ENCODE measurements at places on chromosomes 5 and 9.
A peak's percentile ranks its signal among the peaks of the same experiment; 100 is the strongest.

- peak; percentile 63 for DNase-seq
These were observed 130.3 kb downstream of the CDC42SE2 start for GRCh38 chr5:131394128-131394527.

GRCh38 chr9:130259044-130259443 is 6.5 kb upstream of the HMCN2 start:
- DNase-seq, result no peak

DNA sequence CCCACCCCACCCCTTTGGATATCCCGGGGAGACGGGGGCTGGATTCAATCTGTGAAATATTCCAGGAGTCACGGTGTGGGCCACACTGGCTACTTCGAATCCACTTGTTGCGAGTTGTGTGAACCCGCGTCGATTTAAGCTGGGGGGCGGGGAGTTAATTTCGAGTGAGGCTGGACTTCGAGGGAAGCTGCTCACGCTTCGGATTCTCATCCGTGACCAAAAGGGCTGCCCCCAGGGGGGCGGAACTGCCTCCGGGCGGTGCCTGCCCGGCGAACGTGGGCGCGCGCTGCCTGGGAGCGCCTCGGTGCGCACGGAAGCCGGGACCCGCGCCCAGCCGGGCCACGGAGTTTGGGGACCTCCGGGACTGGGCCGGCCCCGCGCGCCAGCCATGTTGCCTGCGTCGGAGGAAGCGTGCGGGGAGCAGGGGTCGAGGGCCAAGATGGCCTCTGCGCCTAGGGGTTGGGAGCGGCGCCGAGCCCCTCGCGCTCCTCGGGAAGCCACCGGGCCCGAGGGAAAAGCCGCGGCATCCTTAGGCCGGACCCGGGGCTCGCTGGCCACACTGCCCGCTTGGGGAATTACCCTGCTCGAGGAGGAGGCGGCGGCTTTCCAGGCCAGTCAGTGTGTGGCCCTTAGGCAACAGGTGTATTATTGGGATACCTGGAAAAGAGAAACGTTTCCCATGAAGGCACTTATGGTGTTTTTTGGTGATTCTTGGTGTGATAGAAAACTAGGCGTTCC is 975 bp downstream of the OCLN start:
- DNase-seq, result no peak

GRCh38 chr5:123830575-123830974 is 318.6 kb downstream of the CSNK1G3 start:
- DNase-seq, result no peak

- DNase-seq, result peak; percentile 87
These were observed 203.0 kb upstream of the VLDLR start for GRCh38 chr9:2418619-2419018.

- DNase-seq, result peak; percentile 69
These were observed 7.6 kb upstream of the FAM240B start for GRCh38 chr9:38727497-38728001.

DNA sequence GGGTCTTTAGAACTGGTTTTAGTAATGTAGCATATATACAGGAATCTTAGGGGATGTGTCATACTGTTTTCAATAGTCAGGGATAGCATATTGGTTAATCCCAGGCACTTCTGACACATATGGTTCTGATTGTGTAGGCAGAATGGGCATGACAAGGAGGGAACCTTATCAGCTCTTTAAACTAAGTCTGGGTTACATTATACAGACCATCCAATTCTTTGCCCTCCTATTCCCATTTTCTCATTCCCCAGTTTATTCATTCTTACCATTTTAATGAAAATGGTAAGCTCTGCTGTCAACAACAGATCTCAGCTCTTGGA is 85.1 kb downstream of the NDUFAF2 start:
- no peak for DNase-seq

GRCh38 chr5:104539618-104540350 is 977.2 kb upstream of the NUDT12 start:
- DNase-seq, result peak; percentile 2

- peak; percentile 59 for DNase-seq
These were observed 27.6 kb downstream of the COL15A1 start for GRCh38 chr9:98971168-98971914.

DNA sequence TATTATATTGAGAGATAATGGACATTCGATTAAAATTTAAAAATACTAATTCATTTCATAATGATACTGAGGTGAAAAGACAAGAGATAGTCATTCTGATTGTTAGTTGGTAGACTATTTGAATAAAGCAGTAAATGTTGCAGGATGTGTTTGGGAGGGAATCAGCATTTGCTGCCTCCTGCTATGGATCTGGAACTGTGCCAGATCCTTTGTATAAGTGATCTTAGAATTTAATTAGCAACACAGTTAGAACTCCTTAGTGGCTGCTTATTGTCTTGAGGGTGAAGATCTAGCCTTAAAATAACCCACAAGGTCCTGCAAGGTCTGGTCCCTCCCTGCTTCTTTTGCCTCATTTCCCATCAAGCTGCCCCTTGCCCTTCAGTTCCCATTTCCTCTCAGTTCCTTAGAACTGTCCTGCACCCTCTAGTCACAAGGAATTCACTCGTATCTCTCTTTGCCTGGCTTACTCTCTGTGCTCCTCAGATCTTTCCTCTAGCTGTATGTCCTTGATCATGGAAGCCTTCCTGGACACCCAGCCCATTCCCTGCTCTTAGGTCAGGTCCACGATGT is 12.5 kb downstream of the LECT2 start:
- no peak for DNase-seq

- DNase-seq, result peak; percentile 86
These were observed 69.8 kb upstream of the BASP1 start for GRCh38 chr5:17147617-17148016.

GRCh38 chr9:20333991-20334390 is 288.3 kb downstream of the MLLT3 start:
- peak; percentile 23 for DNase-seq

GRCh38 chr9:134789168-134789567 is 91.4 kb upstream of the FCN2 start:
- DNase-seq, result no peak

DNA sequence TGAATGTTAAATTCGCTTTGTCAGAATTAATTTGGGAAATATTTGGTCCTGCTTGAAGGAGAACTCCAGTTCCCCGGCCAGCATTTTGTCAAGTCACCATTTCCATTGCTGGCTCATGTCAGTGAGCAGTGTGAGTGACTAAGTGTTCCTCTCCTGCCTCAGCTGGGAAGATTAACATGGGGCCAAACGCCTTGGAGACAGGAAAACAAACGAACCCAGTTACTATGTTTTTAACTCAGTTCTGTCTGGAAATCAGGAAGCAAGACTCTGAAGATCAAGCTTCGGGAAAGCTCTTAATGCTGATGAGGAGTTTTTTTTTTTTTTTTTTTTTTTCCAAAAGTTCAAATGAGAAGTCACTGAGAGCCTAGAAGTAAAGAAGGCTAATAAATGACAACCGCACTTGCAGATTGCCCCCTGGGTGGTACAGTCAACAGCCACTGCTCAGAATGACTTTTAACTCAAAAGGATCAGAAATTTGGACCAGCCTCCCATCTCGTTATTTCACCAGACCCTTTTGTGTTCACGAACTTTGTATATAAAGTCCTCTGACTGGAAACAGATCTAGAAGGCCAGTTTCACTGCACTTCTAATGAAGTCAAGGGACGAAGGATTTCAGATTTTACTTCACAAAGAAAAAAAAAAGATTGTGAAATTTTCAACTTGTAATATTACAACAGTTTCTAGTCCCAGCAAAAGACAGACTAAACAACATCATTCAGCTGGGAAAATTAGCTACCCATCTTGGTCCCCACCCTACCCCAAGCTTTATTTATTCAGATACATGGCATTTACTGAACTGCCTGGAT is 121.3 kb downstream of the LHFPL2 start:
- peak; percentile 98 for DNase-seq
